ENCODE measurements at places on chromosomes 5 and 9.

DNA sequence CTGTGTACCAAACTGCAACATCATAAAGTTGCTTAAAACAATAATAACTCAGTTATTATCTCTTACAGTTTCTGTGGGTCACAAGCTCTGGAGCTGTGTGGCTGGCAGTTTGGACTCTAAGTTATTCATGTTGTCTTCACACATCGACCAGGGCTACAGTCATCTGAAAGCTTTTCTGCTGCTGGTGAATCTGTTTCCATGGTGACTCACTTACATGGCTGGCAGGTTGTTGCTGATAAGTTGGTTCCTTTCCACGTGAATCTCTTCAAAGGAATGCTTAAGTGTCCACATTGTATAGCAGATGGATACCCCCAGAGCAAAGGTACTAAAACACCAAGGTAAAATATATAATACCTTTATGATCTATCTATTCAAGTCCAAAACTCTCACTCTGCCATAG is 44.8 kb upstream of the CYLC2 start:
- no peaks in the 10 kb centered on the region for H3K4me1 ChIP-seq
- H3K27me3 ChIP-seq = no peaks in the 10 kb centered on the region
- no peak overlapping the region for H3K27ac ChIP-seq
- no peak for DNase-seq

GRCh38 chr5:87410931-87411330 is 1.8 kb downstream of the CCNH start:
- H3K4me3 ChIP-seq = peak overlapping the region; percentile 82
- H3K36me3 ChIP-seq = peaks cover 10% of the 10 kb centered on the region
- H3K4me1 ChIP-seq = peaks cover 45% of the 10 kb centered on the region
- peak overlapping the region; percentile 93 for H3K27ac ChIP-seq
- no peaks in the 10 kb centered on the region for H3K27me3 ChIP-seq
- DNase-seq = no peak

- H3K4me1 ChIP-seq = peaks cover 90% of the 10 kb centered on the region
- DNase-seq = peak; percentile 41
- peak overlapping the region; percentile 98 for H3K4me3 ChIP-seq
- H3K27me3 ChIP-seq = no peaks in the 10 kb centered on the region
These were observed 8.0 kb downstream of the TCF7 start for GRCh38 chr5:134122530-134122929.

GRCh38 chr5:143448518-143448917 is 45.0 kb upstream of the NR3C1 start:
- H3K4me3 ChIP-seq = no peak overlapping the region
- no peak overlapping the region for H3K27ac ChIP-seq
- H3K4me1 ChIP-seq = no peaks in the 10 kb centered on the region
- no peaks in the 10 kb centered on the region for H3K27me3 ChIP-seq
- no peaks in the 10 kb centered on the region for H3K36me3 ChIP-seq
- DNase-seq = no peak

GRCh38 chr5:166281433-166281832 is 2010.0 kb upstream of the WWC1 start:
- no peaks in the 10 kb centered on the region for H3K27me3 ChIP-seq
- no peak for DNase-seq
- H3K4me3 ChIP-seq = no peak overlapping the region
- H3K4me1 ChIP-seq = no peaks in the 10 kb centered on the region
- no peak overlapping the region for H3K27ac ChIP-seq

- H3K4me3 ChIP-seq = no peak overlapping the region
- no peaks in the 10 kb centered on the region for H3K4me1 ChIP-seq
- no peak for DNase-seq
- peaks cover 8% of the 10 kb centered on the region for H3K27me3 ChIP-seq
These were observed 45.8 kb upstream of the ENTREP1 start for GRCh38 chr9:69279084-69279731.

DNA sequence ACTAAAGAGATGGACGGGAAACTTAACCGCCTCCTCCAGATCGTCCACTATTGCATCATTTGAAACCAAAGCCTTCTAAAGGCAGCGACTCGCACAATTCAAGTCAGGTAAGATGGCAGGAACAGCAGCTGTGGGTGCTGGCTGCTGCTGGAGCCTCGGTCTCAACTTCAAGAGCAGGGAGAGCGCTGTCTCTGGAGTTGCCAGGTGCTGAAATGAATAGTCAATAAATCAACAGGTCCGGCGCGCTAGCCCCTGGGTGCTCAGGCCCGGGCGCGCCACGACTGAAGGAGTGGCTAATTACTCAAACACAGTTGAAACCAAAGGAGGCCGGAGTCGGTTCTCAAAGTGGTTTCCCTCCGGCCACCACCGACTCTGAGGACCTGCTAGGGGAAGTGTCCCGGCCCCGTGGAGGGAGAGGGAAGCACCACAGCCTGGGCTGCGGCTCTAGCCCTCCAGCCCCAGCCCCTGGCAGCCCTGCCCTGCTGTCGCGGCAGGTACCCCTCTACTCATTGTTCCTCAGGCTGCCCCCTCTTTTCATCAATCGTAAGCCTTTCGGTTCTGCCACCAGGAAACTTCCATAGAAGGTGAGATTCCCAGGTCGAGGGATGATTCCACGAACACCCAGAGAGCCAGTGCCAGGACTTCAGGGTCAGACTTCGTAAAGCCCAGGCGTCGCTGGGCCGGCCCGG is 804 bp downstream of the TTC39B start:
- no peaks in the 10 kb centered on the region for H3K36me3 ChIP-seq
- peaks cover 61% of the 10 kb centered on the region for H3K4me1 ChIP-seq
- H3K4me3 ChIP-seq = peak overlapping the region; percentile 96
- peak overlapping the region; percentile 89 for H3K27ac ChIP-seq
- DNase-seq = peak; percentile 51
- H3K27me3 ChIP-seq = no peaks in the 10 kb centered on the region

GRCh38 chr9:94668418-94668927 is 29.2 kb upstream of the FBP1 start:
- peaks cover 9% of the 10 kb centered on the region for H3K4me1 ChIP-seq
- H3K36me3 ChIP-seq = no peaks in the 10 kb centered on the region
- peak overlapping the region; percentile 94 for H3K4me3 ChIP-seq
- peak overlapping the region; percentile 93 for H3K27ac ChIP-seq
- H3K27me3 ChIP-seq = peaks cover 17% of the 10 kb centered on the region

- no peaks in the 10 kb centered on the region for H3K36me3 ChIP-seq
- no peaks in the 10 kb centered on the region for H3K27me3 ChIP-seq
- no peak overlapping the region for H3K4me3 ChIP-seq
- peaks cover 19% of the 10 kb centered on the region for H3K4me1 ChIP-seq
- H3K27ac ChIP-seq = no peak overlapping the region
These were observed 202.5 kb downstream of the EFNA5 start for GRCh38 chr5:107468276-107468675.

- H3K27me3 ChIP-seq = no peaks in the 10 kb centered on the region
- DNase-seq = no peak
- no peak overlapping the region for H3K27ac ChIP-seq
- H3K4me1 ChIP-seq = no peaks in the 10 kb centered on the region
These were observed 572.5 kb upstream of the RGMB start for GRCh38 chr5:98200726-98201541.

All from naive thymus-derived CD8-positive, alpha-beta T cell (primary cell).